Activated gamma-delta T cell treated with Interleukin-2 at 50 U/mL for 16 hours (primary cell): ENCODE measurements at places on chromosomes 3 and 15.

GRCh38 chr15:70268698-70269251 is 171.1 kb upstream of the TLE3 start:
- no peak for DNase-seq

DNA sequence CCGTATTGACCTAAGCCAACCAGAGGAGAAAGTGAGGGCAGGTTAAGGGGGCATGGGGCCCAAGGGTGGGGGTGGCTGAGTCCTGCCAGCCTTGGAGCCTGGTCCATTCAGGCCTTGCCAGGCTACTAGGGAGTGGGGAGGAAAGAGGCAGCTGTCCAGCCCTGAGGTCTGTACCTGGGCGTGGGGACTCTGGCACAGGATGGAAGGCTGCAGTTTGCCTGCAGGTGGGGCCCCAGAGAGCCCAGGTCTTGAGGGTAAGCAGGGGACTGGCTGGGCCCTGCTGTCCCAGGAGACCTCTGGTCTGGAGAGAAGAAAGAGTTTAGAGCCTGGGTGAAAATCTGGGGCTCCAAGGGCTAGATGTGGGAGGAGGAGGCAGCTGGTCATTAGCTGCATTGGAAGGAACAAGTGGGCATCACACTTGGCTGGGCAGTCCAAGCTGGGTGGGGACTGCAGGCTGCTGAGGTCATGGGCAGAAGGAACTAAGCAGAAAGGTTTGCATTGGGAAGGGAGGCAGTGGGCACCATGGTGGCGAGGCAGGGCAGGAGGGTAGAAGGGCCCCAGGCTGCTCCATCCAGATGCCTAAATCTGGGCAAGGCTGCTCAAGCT is 108.4 kb downstream of the OXNAD1 start:
- DNase-seq = no peak

- no peak for DNase-seq
Observed at GRCh38 chr3:70011582-70011981, 12.0 kb downstream of the SAMMSON start.

DNA sequence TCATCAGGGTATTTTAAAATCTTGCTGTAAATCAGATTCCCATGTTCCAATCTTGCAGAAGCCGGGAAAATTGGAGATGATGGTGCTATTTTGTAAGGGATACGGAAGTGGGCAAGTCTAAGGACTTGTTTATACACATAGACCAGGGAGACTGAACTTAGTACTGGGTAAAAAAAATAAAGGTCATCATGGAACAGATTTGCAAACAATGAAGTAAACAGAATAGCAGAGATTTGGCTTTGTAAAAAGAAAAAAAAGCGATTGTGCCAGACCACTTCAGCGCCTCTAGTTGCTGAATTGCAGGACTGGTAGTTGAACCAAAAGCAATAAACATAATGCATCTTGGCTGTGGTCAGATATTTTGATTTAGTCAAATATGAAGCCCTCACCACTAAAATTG is 229.1 kb downstream of the TP63 start:
- DNase-seq = no peak

- no peak for DNase-seq
Observed at GRCh38 chr15:31402511-31403056, 75.9 kb downstream of the KLF13 start.

DNA sequence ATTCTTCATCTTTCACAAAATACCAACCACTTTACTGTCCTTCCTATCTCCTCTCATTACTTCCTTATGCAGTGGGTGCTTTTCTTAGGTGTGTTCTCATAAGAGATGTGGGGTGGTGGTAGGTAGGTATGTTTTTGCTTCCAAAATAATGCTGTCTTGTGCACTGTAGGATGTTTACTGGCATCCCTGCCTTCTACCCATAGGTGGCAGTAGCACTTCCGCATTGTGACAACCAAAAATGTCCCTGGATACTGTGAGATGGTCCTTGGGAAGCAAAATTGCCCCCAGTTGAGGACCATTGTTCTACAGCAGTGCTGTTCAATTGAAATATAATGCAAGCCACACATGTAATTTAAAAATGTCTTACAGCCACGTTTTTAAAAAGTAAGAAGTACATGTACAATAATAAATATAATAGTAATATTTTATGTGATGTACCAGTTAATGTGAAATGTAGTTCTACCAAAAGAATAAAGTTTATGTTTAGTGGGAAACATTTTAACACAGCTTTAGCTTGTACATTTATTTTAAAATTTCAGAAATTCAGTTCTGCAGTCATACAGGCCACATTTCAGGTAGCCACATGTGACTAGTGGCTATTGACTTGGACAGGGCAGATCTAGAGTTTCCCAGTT is 75.2 kb downstream of the NEO1 start:
- peak; percentile 8 for DNase-seq

GRCh38 chr3:458653-459310 is 262.2 kb downstream of the CHL1 start:
- no peak for DNase-seq

- DNase-seq = no peak
Observed at GRCh38 chr15:32733281-32733680, 15.5 kb downstream of the GREM1 start.

GRCh38 chr3:128348805-128349531 is 117.7 kb downstream of the DNAJB8 start:
- DNase-seq = no peak

DNA sequence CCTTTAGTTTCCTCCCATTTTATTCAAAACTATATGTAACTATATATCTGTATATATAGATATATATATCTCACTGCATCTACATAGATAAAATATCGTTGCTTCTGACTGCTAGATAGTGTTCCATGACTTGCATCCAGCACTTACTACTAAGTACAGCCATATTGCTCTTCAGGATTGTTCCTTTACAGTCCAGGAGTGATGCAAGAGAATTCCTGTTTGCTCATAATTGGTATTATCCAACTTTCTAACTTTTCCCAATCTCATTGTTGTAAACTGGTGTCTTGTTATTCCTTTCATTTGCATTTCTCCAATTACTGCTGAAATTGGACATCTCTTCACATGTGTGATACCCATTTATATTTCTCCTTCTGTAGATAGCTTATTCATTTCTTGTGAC is 99.8 kb upstream of the STRIT1 start:
- DNase-seq = no peak

GRCh38 chr3:171000281-171000680 is 26.2 kb downstream of the SLC2A2 start:
- DNase-seq = no peak

GRCh38 chr3:76222201-76222600 is 436.9 kb upstream of the ZNF717 start:
- DNase-seq = no peak

GRCh38 chr15:80437334-80437891 is 33.2 kb downstream of the ARNT2 start:
- no peak for DNase-seq
